ENCODE measurements at places on chromosomes 5 and 9.

DNA sequence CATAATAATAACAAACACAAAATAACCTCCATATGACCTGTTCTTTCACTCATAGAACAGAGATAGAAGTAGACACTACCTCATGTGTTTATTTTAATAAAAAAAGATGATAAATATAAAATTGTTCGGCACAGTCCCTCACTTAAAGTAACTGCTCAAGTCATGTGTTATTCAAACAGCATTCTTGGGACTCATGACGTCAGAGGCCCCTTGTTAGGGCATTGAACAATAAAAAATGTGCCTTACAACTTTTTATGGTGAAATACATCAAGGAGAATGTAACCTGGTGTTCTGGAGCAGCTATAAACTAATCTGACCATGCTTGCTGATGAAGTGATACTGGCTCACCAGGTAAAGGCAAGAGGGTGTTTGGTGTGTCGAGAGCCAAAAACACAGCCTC lies 12.2 kb upstream of the NDFIP1 start:
- no peak for DNase-seq

DNA sequence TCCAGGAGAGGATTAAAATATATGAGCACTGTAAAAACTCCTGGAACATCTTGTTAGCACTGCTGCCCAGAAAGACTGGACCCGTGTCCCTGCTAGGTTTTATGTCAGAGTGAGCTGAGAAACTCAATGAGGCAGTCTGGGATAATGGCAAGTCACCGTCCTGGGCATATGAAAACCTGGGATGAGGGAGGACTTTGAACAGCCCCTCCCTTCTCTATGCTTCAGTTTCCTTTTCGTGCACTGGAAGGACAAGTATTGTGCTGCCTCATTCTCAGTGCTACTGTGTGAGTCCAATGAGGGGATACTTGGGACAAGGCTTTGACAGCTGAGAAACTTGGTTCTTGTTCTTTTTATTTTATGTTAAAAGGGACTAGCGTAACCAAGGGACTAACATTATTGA lies 143.0 kb upstream of the SHB start:
- no peak for DNase-seq

DNA sequence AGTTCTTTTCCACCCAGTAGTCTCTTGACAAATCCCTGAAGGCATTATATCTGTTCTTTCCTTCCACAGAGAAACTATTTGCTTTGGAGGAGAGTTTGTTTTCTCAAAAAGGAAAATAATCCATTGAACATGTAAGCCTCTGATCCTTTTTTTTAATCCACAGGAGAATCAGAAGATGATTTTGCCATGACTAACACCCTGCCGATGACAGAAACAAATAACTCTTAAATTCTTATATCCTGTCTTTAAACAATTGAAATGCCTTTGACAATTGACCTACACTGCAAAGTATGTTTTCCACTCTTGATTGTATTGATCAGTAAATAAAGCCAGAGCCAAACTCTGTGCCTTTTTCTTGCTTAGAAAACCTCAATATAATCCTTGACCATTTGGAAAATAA lies 666.4 kb upstream of the CTNND2 start:
- no peak for DNase-seq

- no peak for DNase-seq
These were observed 956.3 kb upstream of the CDH6 start for GRCh38 chr5:30237189-30237588.

GRCh38 chr9:101486693-101487442 lies 46.8 kb upstream of the RNF20 start:
- DNase-seq, result no peak

DNA sequence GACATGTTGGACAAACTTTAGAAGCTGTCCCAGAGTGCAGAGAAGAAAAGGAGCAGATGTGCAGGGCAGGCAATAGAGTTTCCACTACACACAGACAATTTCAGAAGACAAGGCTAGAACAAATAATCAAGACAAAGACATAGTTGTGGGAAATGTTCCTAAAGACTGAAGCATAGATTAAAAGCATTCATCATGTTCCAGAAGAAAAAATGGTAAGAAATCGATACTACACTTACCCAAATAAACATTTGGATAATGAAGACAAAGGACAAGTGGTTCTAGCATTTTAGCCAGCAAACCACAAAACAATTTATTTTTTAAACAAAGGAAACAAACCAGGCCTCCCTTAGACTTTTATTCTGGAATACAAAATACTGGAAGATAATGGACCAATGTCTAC lies 97.9 kb downstream of the FSTL4 start:
- DNase-seq, result no peak

- no peak for DNase-seq
These were observed 151.4 kb downstream of the HSD17B3 start for GRCh38 chr9:96150324-96151227.

GRCh38 chr5:167819406-167819805 lies 472.0 kb upstream of the WWC1 start:
- DNase-seq, result no peak

DNA sequence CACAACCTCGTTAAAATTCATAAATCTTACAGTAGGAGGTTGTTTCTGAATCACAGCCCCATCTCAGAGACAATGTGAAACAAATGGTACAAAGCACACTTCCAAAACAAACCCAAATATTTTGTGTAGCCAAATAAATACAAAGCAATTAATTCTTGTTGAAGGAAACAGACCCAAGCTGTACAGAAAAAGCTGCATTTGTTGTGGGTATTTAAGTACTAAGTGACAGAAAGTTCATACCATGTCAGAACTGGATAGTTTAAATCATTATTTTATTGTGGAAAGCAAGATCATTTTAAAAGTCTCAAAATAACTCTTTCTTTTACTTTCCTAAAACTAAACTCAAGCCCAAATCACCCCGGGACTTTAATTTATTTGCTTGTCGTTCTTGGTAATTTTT lies 570.7 kb downstream of the ELAVL2 start:
- DNase-seq, result no peak

DNA sequence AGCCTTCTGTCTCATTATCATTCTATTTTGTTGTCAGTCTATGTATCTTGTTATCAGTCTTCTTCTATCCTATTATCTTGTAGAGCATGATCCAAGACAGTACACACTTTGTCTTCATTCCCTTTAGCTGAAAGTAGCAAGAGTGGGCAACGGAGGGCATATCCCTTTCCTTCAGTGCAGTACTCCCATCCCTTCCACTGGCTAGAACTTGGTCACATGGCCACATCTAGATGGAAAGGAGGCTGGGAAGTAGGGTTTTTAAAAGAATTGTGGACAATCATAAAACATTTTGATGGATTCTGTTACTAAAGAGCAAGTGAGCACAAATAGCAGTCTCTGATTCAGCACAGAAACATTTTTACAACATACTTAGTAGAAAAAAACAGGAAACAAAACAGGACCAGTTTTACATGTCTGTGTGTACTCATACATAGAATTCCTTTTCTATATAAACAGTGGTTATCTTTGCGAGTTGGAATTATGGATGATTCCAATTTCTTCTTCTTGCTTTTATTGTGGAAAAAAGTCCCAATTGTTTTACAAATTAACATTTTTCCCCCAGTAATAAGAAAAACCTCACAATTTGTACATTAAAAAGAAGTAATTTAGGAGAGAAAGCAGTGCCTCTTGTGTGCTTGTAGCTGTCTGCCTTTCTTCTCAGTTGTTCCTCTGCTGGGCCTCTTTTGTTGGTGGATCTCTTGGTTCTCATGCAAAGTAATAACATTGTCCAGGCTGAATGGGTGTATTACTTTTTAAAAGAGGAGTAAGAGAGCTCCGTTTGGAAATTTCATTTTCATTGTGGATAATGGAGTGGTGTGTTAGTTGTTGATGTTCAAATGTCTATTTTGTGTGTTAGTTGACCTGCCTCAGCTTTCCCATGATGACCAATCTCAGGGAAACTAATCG lies 410.9 kb upstream of the TRPC7 start:
- DNase-seq, result no peak

DNA sequence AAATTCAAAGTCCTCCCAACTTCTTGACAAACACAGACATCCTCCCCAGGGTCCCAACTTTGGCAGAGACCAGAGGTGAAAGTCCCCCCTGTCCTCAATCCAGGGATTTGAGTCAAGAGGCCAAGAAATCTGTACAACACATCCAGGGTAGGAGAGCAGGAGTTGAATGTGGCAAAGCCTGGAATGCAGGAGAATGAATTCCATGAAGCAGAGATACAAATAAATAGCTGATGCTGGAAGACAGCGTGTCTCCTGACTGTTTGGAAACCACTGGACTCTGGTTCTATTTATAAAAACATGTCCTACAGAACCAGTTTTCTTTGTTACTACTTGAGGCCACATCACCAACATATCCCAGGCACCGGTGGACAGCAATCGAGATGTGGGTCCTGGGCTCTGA lies 43.7 kb upstream of the SLIT3 start:
- no peak for DNase-seq

Data from AG09319 (cell line).